ENCODE measurements at places on chromosomes 4 and X.

DNA sequence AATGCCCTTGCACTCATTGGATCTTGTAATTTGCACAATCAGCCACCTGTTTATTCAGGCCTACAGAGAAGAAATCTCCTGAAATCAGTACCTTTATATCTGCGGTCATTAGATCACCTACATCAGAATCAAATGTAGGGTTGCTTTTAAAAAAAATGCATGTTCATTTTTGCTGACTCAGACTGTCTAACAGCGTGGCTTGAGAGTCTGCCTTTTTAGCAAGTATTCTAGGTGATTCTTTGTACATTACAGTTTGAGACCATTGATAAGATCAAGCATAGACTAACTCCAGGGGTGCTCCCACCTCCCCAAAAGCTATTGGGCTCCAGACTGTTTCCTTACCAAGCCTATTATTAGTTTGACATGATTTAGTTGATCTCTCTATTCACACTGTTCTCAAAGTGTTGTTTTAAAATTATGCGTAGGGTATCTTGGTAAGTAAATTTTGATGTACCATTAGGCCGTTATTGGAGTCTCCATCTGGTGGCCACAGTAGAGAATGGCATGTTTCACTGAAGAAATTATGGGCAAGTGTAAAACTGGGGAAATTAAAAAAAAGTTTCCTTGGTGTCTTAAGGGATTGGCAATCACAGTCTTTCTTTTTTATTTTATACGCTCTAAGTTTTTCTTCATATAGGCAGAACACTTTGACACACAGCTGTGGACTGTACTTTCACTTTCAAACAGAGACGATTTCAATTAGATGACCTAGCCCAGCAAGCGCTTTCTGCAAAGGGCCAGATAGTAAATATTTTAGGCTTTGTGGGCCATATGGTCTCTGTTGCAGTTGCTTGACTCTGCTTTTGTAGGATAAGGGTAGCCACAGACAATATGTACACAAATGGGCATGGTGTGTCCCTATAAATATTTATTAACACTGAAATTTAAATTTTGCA lies 33.7 kb upstream of the MSL3 start:
- DNase-seq = no peak

DNA sequence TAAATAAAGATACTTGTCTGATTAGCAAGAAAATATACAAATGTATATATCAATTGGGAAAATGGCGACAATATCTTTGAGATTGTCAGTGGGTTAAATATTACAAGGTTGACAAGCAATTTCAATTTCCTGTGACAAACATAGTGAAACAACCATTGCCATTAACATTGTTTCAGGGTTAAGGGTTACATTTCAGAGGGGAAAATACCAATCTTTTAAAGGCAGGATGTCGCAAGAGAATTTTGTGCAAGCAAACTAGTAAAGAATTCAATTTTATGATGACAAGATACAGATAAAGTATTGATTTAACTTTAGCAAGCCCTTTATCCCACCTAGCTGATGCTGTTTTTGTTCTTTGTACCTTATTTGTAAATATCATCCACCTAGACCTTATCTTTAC lies 305.8 kb upstream of the GRIA3 start:
- no peak for DNase-seq

- no peak for DNase-seq
Measured at GRCh38 chrX:97564496-97564895, 680.8 kb downstream of the RPA4 start.

DNA sequence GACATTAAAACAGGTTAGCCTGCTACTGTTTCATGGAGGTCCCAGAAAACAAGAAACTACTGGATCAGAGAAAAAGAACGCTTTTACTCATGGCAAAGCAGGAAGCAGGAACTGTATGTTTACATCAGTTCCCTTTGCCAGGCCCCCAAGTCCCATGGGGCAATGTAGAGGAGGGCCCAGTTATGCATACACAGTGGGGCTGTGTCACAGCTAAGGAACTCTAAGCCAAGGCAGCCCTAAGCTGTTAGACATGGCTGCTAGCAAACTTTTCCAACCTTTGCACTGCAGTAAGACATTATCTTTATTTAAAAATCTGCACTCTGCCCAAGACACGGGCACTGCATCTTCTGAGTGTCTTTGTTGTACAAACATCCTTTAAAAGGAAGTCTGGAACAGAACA lies 975.8 kb downstream of the C4orf33 start:
- DNase-seq = no peak

DNA sequence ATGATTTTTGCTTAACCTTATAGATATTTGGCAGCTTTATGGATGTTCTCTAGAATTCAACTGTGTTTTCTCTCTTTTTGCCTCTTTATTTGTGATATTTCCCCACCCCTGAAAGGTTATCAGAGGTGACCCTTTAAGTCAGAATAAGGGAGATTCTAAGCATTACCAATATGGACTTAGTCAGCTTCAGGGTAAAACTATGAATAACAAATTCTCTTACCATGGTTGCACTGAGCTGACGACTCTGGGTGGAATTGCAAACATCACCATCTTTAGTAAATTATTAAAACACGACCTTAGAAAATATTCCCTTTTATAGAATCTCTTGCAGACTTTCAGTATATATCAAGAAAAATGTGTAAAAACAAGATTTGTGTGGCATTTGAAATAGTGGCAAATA lies 21.6 kb downstream of the TRPC3 start:
- DNase-seq = no peak

DNA sequence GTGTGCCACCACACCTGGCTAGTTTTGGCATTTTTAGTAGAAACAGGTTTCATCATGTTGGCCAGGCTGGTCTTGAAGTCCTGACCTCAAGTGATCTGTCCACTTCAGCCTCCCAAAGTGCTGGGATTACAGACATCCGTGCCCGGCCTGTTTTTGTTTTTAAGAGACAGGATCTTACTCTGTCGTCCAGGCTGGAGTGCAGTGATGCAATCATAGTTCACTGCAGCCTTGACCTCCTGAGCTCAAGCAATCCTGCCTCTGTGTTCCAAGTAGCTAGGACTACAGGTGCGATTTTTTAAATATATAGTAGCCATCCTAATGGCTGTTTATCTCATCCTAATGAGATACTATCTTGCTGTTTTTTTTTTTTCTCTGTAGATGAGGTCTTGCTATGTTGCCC lies 47.6 kb downstream of the RNF212 start:
- no peak for DNase-seq

DNA sequence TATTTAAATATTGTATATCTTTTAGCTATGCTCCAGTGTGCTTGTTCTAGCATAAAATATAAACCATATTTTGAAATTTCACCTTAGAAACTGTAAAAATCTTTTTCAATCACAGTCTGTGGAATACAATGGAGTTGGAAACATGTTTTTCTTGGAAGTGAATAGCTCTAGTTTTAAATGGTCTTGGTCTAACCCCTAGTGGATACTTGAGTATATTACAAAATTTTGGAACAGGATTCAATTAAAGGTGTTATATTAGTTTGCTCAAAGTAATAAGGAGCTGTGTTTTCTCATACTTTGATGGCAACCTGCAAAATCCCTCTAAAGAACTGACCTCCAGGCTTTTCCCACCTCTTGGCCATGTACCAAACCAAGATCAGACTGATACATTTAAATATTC lies 48.2 kb downstream of the STK26 start:
- no peak for DNase-seq

GRCh38 chr4:80008971-80009370 lies 64.1 kb downstream of the ANTXR2 start:
- no peak for DNase-seq

DNA sequence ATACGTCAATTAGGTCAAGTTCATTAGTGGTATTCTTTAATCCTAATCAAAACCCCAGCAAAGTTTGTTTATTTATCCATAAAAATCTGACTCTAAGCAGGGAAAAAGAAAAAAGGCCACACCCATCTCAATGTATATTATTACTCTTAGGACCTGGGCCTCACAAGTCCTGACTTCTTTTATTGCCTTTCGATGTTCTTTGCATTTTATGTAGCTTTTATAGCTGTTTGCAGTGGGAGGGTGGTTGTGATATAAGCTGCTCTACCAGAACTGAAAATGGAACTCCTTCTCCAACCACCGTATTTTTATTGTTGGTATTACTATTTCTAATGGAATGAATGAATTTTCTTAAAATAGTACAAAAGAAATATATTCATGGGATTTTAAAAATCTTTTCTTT lies 163.3 kb upstream of the FAM47C start:
- DNase-seq = no peak

DNA sequence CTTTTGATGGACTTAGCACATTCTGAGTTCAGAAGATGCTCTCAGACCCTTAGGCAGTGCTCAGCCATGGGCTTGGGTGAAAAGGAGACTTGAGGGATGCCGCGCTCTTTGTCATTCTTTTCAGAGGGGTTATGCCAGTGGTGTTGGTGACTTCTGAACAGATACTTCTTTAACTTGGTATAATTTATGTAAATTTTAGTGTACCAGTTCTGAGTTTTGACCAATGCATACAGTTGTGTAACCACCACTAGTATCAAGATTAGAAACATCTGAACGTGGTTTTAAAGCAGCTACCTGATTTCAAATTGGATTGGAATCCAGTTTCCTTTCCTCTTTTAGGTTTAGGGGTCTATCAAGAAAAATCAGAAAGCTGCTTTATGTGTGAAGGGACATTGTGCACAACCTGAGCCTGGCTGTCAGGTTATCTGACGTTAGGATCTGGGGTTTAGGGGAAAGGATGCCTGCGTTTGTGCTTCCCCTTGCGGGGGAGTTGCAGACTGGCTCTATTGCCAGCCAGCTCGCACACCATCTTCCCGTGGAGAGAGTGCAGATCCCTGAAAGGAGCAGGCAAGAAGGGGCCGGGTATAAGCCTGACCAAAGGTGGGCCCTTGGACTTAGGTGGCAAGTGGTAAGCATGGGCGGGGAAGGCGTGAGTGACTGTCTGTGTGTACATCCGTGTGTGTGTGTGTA lies 19.0 kb downstream of the SMS start:
- no peak for DNase-seq

DNA sequence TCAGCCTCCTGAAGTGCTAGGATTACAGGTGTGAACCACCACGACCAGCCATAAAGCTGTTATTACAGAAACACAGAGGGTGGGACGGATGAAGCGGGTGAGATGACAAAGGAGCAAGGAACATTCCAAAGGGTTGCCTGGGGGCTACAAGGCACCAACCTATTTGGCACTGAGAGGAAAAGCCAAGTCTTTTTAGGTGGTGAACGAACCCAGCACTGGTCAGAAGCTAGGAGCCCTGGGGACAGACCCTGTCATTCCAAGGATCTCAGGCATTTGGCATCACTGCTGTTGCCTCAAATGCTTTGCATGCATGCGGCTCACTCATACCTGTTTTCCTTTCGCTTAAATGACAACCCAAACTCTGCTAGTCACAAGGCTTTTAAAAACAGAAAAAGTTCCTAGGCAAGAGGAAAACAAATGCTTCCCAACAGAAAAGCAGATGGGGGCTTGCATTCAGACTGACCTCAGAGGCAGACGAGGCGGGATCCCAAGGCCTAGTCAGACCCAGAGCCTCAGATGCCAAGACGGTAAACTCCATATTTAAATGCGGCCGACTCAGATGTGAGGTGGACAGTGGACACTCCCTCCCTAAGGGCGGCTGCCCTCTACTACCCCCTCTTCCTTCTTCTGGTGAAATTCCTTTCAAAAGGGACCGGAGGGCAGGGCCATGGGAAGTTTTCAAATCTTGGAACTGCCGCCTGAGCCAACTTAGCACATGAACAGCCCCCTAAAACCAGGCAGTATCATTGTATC lies 4.5 kb downstream of the MAP7D2 start:
- DNase-seq = no peak

DNA sequence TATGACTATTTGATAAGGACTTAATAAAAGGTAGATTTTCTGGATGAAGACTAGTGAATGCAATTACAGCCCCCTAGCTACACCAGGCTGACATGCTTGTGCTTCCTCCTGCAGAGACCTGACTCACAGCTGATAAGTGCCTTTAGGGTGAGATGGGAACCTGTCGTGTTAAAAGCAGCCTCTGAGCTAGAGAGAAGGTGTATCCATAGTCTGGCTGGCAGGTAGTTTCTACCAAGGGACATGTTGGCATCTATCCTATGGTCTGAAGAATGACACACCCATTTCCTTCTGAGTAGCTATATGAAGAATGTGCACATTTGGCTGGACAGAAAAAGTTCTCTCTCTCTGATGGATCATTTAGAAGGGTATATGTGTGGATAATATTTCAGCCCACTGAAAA lies 64.1 kb downstream of the PARM1 start:
- no peak for DNase-seq

DNA sequence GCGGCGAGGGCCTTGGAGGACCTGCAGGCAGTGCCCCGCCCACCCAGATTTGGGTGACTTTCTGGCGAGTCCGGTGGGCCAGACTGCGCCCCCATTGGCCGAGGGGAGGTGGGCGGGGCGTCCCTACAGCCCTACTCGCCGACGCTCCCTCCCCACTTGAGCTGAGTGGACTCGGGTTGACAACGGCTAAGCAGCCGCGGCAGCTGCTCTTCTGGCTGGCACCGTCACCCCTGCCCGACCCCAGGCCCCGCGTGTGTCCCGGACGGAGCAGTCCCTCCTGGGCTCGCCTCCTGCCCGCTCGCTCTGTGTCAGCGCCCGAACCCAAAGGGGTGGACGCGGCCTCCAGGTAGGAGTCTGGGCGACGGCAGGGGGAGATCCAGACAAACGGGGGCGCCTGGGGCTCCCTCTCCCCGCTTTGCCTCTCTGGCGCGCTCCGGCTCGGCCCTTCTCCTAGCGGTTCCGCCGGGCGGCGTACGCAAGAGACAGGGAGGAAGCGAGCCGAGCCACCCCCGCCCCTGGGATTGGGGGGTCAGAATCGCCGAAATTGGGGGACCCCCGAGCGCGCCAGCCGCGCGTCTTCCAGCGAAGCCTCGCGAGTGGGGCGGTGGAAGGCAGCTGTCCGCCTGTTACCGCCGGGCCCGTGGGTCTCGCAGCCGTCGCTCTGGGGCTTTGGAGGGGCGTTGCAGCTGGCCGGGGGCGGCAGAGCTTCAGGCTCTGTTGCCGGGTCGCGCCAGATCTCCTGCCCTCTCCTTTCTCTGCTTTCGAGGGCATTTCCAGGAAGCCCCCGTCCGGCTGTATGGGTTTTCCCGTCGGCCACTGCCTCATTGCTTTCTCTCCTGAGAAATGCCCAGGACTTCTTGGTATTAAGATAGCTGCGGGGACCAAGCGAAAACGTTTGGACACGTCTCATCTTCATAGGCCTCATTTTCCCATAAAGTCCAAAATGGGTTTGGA lies 46.3 kb downstream of the STARD8 start:
- no peak for DNase-seq

GRCh38 chrX:122641826-122642225 lies 542.3 kb upstream of the GRIA3 start:
- no peak for DNase-seq

DNA sequence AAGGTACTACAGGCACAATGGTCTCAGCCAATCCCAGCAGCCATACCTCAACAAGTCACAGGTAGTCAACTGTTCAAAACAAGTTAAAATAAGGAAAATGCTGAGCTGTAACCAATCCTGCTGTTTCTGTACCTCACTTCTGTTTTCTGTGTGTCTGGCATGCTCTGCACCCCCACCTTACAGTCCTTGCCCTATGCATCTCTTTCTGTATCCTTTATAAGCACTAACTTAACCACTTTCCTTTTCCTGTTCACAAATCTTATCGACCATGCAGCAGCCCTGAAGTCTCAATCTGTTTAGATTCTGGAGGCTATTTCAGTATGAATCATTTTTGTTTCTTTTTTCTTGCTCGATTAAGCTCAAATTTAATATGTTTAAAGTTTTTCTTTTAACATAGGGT lies 12.5 kb upstream of the FAM13A start:
- DNase-seq = no peak

GRCh38 chr4:149684516-149684915 lies 131.1 kb downstream of the IQCM start:
- no peak for DNase-seq

- DNase-seq = no peak
Measured at GRCh38 chr4:185693548-185694215, 118.3 kb downstream of the SORBS2 start.

All from stimulated activated CD8-positive, alpha-beta memory T cell treated with anti-CD3 and anti-CD28 coated beads, Interleukin-15, amount 100 ng/mL, for 48 hours (primary cell).